Activated CD4-positive, alpha-beta T cell treated with anti-CD3 and anti-CD28 coated beads, Interleukin-2, amount 10 ng/mL, durations not matched to agents 7 days and 5 days (primary cell): ENCODE measurements at places on chromosomes 7 and 10.

GRCh38 chr10:132263866-132264265 lies 43.9 kb downstream of the STK32C start:
- DNase-seq, result no peak

- no peak for DNase-seq
These were observed 99.0 kb upstream of the SAMD8 start for GRCh38 chr10:75012471-75012870.

GRCh38 chr10:68095153-68095552 lies 14.1 kb upstream of the MYPN start:
- no peak for DNase-seq

- DNase-seq, result peak; percentile 16
These were observed 10.3 kb upstream of the IFIT1B start for GRCh38 chr10:89367529-89367928.

- DNase-seq, result no peak
These were observed 13.6 kb downstream of the ENTPD7 start for GRCh38 chr10:99672884-99673283.

DNA sequence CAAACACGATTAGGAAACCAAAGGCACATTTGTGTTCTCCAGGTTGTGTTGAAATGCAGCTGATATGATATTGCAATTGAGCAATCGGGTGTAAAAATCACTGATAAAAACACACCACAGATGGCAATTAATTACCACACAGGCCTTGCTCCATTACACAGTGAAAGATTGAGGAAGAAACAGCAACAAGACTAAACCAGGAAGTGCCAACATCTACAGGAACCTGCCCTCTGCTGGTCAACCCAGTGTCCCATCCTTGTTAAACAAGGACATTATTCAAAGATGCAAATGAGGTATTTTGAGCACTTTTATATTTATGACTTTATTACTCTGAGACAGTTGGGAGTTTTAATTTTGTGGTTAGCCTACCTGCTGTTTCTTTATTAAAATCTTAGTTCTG lies 765.6 kb upstream of the GHITM start:
- DNase-seq, result no peak

DNA sequence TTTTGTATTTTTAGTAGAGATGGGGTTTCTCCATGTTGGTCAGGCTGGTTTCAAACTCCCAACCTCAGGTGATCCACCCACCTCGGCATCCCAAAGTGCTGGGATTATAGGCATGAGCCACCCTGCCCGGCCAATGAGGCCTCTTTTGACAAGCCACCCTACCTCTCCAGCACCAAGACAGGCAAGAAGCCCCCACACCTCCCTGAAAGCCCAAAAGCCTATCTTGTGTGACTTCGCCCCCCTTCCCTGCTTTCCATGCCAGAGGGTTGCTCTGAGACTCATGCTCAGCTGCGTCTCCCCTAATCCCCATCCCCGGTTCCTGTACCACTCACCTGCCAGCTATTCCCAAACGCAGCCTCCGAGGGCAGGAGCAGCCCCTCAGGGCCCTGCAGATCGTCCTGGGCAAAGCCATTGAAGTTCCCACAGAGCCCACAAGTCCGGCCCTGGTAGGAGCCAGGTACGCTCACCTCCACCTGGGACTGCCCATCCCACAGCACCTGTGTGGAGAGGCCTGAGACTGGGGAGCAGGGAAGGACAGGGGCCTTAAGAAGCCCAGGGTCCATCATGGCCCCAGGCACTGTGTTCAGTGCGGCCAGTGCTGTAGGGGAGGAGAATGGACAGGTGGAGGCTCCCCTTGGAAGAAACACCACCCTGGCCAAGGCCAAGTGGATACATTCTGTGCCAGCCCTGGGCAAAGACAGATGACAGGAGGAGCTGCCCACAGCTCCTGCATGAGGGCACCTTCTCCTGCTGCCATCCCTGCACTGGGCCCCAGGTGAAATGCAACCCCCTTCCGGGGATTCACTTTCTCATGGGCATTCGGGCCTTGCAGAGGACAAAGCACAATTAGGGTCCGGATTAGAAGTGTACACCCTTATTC lies 15.8 kb downstream of the ATP6V1F start:
- DNase-seq, result no peak

DNA sequence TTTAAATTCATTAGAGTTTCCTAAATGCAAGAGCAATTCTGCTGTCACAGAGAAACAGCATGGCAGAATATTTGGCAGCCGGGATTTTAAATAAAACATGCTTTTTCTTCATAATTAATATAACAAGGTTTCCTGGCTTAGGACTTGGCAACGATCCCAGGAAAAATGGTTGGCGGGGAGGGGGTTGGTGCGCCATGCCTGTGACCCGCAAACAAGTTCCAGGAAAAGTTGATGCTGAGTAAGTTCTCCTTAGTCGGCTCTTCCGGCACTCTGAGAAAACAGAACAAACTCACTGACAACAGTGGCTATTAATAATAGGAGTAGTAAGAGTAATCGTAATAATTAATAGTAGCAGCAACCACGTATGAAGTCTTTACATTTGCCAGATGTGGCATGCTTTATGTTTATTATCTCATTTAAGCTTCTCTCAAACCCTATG lies 4.6 kb downstream of the HABP2 start:
- no peak for DNase-seq

GRCh38 chr7:105990727-105991453 lies 27.8 kb downstream of the CDHR3 start:
- no peak for DNase-seq
